CD4-positive, alpha-beta T cell treated with Interleukin-17A for 1 hour (primary cell): ENCODE measurements at places on chromosomes 1 and 21.

- no peak for DNase-seq
These were observed 6.8 kb downstream of the ATP5PO start for GRCh38 chr21:33908760-33909159.

DNA sequence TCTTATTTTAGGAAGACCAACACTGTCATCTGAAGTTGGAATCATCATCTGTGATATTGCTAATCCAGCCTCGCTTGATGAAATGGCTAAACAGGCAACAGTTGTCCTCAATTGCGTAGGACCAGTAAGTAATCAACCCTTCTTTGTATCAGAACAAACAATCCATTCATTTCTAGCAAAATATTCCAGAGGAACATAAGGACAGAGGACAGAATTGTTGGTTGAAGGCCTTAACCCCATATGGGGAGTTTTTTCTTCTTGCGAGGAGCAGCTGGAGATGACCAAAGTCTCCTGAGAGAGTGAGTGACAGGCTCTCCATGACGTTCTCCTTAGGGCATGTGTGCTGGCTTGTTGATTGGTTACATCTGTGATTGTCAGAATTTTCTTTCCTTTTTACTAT lies 2.7 kb downstream of the SCCPDH start:
- no peak for DNase-seq

GRCh38 chr1:42221952-42222606 lies 57.5 kb upstream of the GUCA2A start:
- DNase-seq: no peak

DNA sequence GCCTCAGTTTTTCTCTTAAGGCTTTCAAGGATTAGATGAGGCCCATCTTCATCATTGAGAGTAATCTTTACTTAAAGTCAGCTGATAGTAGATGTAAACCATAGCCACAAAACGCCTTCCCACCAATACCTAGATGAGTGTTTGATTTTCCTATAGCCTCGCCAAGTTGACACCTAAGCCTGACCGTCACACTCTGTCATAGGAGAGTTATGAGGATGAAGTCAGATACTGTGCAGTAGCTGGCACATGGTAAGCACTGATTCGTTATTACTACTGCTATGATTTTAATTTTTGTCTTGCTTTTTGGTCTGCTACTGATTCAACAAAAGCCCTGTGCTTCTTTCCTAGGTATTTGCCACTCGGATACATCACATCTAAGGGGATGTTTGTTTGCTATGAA lies 395.5 kb downstream of the RPS6KC1 start:
- no peak for DNase-seq

DNA sequence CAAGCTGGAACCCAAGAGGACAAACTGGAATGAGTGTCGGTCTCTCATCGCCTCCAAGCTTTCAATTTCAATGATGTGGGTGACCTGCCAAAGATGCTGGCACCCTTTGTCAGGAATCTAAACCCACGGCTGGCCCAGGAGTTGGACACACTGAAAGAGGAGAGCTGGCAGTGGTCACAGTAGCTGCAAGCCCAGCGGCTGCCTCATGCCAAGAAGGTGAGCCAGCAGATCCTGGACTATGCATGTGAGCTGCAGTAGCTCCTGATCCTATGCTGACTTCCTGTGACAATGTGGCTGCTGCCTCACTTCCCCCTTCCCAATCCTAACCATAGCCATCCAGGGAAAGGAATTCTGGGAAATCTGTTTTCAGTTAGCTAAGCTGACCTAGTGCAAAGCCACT lies 117.0 kb upstream of the VAV3 start:
- no peak for DNase-seq
